ENCODE measurements at places on chromosomes 12 and 14.

DNA sequence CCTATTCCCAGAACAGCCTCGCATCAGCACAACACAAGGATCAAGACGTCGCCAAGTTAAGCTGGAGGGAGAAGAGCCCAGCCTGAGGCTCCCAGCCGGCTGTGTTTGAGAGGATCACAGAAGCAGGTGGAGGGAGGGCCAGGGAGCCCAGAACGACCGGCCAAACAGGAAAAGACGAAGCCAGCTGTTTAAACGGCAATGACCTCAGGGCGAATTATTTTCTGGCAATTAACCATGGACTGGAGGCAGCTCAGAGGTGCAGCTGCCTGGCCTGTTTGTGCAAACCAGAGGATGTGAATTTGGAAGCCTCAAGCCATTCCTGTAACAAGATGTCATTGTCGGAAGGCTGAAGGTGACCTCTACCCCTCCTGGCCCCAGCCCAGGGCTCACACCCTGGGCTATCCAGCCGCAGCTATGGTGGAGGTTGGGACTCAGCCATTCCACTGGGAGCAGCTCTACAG, 175.8 kb upstream of the PRMT8 start:
- DNase-seq: no peak

DNA sequence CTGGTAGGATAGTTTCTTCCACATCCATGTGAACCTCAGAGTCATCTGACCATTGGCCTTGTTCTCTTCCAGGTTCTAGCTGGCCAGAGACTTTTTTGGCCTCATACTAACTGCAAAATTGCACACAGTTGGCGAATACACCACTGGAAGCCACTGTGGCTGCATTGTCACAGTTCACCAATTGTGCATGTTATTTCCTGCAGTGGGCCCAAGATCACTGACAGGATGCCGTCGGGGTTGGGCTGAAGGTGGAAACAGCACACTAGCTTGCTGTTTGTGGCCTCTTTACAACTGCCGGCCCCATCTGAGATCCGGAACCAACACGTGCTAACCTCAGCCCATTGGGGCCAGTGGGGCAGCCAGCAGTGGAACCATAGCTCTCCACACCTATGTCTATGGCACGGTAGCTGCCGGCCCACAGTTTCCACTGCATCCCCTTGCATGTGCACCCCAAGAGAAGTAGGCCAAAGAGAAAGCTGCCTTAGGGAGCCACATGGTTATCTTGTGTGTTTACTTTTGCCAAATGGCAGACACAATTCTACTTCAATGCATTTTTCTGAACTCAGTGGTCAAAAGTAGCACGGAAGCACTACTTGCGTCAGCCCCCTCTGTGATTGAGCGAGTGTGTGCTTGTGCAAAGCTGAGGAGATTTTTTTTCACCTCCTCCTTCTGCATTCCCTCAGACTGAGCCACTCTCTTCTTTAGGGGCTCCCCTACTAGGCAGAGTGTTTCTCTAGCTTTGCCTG, 464.0 kb downstream of the RAD51B start:
- DNase-seq: peak; percentile 39

DNA sequence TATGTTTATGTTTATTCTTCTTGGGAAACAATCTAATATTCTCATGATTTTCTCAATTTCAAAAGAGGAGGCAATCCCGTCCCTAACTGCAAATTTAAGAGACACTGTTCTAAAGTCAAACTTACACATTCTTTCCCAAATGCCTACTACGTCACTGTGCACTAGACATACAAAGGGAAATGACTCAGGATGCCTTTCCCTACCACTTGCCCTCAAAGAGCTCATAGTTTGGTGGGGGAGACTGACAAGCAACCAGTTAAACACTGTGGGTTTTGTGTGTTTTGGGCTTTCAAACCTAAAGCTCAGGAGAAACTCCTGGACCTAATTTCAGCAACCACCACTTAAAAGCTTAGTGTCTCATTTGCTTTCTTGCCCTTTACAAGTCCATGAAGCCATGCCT, 58.4 kb downstream of the ATP2B1 start:
- DNase-seq: no peak

- DNase-seq: no peak
Measured at GRCh38 chr14:104221636-104222369, 83.4 kb downstream of the KIF26A start.

DNA sequence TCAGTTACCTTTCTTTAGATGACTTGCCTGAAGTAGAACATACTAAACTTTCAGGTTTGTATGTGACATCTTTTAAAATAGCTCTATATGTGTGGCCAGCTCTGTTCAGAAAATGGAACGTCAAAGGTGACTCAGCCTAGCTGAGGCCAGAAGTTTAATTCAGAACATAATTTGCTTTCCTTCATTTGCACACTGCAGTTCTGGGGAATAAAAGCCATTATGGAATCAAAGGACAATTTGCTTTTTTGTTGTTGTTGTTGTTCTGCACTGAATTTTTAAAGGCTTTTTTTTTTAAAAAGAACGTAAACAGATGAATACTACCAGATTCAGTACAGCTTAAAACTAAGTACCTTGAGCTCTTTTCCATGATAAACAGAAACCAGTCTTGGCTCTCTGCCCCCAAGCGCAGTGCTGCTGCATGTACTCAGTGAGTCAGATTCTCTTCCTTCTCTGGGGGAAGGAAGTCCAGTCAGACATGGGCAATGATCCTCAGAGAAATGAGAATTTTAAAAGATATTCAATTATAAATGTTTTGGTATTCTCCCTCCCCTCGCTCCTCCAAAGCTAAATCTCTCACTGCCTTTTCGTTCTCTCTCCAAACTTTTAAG, 644.2 kb downstream of the NOVA1 start:
- no peak for DNase-seq

- no peak for DNase-seq
Measured at GRCh38 chr14:53547593-53547992, 394.5 kb upstream of the DDHD1 start.

- DNase-seq: no peak
Measured at GRCh38 chr12:92044435-92044834, 101.2 kb downstream of the BTG1 start.

DNA sequence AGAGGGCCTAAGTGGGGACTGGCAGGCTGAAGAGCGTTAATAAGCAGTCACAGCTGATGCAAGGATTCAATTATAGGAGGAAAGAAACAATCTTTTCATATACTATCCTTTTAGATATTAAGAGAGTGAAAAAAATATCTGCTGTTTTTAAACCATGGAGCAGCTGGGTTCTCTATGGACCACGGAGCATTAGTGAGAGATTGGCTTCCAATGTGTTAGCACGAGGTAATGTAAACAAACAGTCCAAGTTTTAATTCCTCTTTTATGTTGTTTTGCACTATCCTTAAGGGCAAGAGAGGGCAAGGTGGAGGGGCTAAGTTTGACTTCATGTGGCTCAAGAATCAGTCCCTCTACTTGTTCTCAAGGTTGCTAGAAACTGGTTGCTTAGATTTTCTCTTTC, 30.9 kb downstream of the CDKN1B start:
- DNase-seq: no peak

All from stimulated activated CD4-positive, alpha-beta T cell treated with anti-CD3 and anti-CD28 coated beads, Interleukin-4, amount 100 ng/mL, for 1 hour (primary cell).